Putamen (tissue), 1 donor: ENCODE measurements at places on chromosomes 7 and 10.

- no peak for DNase-seq
Observed at GRCh38 chr7:120582916-120583315, 275.0 kb downstream of the TSPAN12 start.

DNA sequence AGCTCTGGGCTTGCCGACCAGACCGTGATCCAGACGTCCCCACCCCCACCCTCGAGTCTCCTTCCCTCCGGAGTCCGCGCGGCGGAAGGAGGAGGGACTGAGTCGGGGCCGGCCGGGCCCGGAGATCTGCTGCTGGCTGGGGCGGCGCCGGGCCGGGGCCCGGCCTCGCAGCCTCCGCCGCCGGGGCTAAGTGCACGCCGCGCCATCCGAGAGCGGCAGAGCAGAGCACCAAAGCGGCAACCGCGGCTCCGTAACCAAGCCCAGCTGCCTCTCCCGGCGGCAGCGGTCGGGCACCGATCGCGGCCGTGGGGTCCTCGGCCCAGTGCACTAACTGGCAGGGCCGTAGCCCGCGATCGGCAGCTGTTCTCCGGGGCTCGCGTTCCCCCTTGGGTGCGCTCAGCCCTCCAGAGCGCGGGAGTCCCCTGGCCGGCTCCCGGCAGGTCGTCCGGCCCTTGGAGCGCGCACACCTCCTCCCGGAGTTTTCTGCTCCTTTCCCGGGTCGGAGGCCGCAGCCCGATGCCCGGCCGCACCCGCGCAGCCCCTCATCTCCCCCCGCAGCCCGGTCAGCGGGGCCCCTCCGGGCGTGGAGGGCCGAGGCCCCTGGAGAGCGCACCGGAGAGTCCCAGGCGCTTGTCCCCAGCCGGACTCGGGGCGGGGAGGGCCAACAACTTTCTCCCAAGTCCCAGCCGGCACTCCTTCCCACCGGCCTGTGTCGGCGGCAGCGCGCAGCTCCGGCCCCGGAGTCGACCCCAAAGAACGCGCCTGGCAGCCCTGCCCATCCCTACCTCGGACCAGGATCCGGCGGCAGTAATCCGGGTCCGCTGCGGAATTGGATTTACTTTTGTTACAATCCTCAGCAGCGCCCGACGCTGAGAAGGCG, 799 bp downstream of the VAX1 start:
- no peak for DNase-seq

DNA sequence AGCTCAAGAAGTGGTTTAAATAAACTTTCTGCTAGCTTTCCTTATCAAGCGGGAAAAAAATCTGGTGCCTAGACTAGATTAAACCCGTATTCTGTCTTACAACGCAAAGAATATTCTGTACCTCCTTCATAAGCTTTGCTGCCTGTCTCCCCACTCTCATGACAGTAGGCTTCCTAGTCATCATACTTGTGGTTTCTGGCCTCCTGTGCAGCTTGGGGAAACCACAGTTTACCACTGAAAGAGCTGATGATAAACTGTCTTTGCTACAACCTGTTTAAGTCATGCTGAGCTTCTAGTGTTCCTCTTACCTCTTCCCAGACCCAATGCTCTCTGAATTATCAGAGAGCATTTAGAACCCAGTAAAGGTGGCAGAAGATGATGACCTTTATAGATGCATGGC, 55.0 kb downstream of the PODXL start:
- no peak for DNase-seq

DNA sequence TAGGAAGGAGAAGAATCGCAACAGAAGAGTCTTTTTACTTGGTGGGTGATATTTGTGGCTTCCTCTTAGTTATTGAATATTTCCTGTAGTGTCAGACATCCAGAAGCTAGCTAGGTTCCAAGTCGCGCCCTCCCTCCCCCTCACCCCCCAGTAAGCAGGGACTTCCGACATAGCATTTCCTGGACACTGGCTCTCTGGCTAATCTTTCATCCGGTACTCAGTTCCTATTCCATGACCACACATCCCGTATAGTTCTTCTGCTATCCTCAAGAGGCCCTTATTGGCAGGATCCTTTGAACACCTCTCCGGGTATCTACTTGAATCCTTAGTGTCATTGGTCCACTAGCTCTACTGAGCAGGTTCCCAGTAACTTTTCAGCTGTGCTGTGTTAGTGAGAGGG, 167.8 kb downstream of the HDAC9 start:
- DNase-seq = no peak

GRCh38 chr7:54969208-54969967, 49.4 kb upstream of the EGFR start:
- DNase-seq = no peak

- no peak for DNase-seq
Observed at GRCh38 chr7:105776986-105777910, 99.2 kb downstream of the ATXN7L1 start.

DNA sequence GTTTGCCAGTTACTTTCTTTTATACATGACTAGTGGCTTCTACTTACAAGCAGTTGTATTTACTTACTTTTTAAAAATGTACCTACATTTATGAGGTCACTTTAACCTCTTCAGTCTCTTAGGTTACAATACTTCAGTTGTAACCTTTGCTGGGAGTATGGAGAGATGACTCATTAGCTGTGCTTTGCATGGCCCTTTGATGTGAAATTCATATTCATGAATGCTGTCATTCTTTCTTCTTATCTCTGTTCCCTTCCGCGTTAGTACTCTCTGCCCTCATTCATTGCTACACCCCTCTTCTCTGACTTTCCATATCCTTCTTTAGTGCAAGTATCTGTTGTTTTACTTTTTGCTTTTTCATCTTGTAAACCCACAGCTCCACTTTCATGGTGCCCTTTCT, 164.3 kb downstream of the BMPER start:
- no peak for DNase-seq

DNA sequence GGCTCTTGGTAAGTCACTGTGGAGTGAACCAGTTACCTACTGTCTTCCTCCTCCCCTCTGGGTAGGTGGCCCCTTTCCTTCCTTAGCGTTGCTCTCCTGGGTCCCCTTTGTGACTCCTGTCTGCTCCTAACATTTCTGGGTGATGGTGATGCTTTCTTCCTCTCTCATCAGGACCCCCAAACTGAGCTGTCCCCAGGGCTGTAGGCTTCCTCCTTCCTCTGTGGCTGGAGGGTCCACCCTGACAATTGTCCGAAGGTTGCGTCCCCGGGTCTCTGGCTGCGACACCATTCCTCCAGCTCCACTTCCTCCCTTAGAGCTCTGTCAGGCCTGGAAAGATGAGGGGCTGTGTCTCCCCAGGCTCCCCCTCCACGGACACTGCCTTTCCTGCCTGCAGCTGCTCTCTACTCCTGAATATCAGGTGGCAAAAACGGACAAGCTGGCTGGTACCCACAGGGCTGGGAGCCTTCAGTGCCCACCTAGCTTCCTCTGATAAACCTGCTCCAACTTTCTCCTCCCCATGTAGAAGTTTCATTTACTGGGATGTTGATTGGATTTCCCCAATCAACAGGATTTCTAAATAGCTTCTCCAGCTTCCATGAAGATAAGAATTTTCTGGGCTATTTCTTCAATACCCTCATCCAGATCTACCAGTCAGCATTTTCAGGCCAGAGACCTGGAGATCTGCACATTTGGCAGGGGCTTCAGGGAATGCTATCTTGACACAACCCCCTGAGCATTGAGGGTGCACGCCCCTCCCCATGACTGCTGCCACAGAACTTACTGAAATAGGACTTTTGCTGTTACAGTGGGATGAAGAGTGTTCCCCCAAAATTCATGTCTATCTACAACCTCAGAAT, 506.5 kb downstream of the TCERG1L start:
- no peak for DNase-seq

- DNase-seq = no peak
Observed at GRCh38 chr7:72297636-72298035, 114.5 kb downstream of the CALN1 start.

DNA sequence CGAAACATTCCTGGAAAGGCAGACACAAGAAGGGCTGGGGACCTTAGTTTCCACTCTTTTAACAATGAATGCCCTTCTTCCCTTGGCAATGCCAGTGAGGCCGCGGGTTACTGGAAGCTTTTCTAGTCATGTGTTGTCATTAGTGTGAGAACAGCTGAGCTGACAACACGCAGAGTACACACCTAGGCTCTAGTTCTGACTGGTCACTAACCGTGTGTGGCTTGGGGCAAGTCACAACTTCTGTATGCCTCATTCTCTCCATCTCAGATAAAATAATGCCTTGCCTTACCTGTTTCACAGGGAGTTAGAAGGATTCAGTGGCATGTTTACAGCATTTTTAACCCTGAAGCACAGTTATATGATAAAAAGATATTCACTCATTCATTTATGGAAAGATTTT, 31.7 kb downstream of the FBH1 start:
- DNase-seq = no peak

DNA sequence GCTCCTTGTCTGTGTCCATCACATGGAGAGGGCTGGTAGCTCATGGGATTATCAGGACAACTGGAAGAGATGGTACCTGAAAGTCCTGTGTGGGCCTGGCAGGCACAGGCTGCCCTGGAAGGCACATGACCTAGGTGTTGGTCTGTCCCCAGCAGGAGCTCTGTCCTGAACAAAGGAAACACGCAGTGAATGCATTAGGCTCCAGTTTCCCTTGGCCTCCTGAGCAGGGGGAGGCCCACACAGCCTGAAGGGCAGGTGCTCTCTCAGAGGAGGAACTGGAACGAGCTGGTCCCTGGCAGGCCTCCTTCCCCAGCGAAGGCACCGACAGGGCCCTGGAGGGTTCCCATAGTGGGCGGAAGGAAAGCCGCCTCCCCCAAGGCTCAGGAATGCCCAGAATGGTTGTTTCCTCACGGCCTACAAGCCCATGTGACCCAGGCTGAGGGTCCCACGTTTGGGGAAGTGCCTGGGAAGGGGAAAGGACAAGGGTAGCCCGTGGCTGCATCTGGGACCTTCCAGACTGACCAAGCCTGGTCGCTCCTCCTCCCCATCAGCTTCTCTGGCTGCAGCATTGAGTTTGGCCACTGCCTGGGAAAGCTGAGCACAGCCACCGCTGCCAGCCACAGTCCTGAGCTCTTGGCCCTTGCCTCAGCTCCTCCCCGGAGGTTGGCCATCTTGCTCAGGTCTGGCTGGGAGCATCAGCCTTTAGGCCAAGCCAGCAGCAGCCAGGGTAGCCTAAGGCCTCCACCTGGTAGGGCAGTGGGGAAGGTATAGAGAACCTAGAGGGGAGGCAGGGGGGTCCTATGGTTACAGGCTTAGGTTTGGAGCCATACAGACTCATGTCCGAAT, 21.8 kb downstream of the CXCL12 start:
- DNase-seq = no peak

- no peak for DNase-seq
Observed at GRCh38 chr7:7686811-7687508, 31.4 kb downstream of the RPA3 start.

DNA sequence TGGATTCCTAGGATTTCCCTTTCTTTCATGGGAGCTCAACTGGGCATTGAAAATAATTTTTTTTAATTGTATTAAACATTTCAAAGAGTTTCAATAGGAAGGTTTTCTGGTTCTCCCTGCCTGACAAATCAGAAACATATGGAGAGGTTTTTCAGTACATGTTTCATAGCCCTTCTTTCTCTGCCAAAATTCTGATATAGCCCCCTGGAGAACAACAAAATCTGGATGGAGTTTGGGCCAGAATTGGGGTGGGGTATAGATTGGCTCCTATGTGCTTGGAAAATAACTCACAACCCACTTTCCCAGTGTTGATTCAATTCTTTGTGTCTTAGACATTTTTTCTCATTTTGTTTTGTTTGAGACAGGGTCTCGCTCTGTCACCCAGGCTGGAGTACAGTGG, 24.6 kb upstream of the EIF4H start:
- DNase-seq = no peak

DNA sequence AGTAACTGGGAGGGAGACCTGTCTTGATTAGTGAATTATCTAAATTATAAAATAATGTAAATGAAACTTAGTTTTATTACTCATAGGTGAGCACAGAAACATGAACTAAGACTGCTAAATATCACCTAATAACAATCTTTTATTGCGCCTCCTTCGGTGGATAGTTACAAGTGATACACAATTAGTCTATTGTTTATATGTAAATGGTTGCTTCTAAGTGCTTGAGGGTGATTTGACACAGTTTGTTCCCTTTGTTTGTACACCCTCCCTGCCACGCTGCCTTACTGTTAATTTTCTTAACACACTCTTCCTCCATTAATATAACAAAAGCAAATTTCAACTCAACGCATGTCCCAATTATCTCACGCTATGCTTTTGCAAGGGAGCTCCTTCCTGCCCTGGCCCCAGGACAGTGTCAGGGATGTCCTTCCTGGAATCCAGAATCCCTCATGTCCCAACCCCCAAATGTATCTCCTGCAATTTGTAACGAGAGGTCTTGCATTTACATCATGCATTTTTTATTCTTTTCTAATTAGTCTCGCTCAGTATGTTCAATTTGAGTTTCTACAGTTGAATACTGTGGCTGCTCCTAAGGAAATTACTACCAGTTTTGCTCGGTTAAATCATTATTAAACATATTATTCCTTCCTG, 4.2 kb downstream of the NPSR1 start:
- DNase-seq = no peak

DNA sequence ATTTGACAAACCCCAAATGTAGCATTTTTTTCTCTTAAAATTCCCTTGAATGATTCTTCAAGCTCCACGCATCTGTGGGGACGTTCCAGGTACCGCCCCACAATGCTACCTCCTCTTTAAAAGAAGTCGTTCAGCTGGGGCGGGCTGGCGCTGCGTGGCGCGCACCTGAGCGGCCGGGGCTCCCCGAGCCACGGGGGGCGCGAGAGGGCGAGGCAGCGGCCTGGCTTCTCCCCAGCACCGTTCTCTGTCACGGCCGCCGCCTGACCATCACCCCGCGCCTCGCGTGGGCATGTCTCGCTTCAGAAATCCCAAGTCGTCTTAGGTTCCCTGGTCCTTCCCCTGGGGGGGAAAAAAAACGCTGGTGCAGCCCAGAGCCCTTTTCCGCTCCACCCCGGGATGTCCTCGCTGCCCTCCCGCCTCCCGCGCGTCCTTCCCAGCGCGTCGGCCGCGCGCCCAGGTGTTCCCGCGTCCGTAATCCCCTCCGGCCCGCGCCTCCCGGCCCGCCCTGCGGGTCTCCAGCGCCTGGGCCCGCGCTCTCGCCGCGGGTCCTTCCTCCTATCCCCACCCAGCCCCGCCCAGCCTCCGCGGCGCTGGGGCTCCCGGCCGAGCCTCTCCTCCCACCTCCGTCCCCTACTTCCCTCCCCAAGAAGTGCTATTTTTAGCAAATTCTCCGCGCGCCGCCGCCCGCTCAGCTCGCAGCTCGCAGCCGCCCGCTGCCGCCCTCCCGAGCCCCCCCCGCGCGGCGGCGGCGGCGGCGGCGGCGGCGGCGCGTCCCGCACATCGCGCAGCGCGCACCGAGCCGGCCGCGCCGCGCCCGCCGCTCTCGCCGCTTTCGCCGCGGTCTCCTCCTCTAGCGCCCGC, 58.7 kb upstream of the PRPS1L1 start:
- DNase-seq = peak; percentile 19

GRCh38 chr7:15087771-15088170, 185.2 kb upstream of the DGKB start:
- DNase-seq = no peak

DNA sequence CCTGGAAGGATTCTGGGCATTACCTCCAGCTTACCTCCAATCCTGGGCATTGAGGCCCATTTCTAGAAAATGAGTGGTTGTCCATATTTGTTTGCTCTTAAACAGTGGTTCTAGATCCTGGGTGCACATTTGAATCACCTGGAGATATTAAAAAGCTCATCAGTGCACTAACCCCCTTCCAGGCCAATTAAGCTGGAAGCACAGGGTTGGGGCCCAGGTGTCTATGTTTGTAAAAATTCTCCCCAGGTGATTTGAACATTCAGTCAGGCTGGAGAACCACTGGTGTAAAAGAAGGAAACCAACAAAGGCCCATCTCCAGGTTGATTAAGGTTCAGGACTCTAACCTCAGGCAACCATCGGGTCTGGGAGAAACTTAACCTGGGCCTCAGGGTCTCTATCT, 102.6 kb upstream of the NANOS1 start:
- no peak for DNase-seq
